Caki2 (cell line): ENCODE measurements at places on chromosomes 6 and 20. TPM values are rescaled to one million over a fixed set of nuclear protein-coding genes. Genes with fewer than 3 reads are reported as not detected.

GSTA2 gene
- not detected in 2 replicates for total RNA-seq

GABRR1 gene
- 0.61 TPM in 1 of 2 replicates, not detected in the other for total RNA-seq

SLC35D3 gene
- total RNA-seq = not detected in 2 replicates

- no peak for DNase-seq
Observed at GRCh38 chr20:2080532-2081224, 20.9 kb upstream of the STK35 start.

ARHGAP40 gene
- 3.2 and 4.3 TPM in 2 replicates for total RNA-seq

DNA sequence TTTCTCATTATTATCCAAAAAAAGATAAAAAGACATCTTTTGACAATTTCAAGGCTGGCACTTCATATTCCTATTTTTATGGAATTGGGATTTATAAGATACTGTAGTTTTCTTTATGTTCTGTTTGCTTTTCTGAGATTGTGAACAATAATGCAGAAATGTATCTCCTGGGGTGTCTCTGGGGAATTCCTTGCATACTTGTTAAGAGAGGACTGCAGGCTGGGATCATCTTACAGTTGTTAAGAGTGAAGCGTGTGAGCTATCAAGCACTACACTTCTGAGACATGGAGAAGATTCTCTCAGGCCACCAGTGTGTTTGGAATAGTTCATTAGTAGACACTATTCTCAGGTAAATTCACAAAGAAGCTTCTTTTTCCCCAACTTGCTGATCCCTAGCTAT is 963.3 kb upstream of the GJE1 start:
- DNase-seq = no peak

JAG1 gene
- total RNA-seq = 142 and 148 TPM in 2 replicates

DNA sequence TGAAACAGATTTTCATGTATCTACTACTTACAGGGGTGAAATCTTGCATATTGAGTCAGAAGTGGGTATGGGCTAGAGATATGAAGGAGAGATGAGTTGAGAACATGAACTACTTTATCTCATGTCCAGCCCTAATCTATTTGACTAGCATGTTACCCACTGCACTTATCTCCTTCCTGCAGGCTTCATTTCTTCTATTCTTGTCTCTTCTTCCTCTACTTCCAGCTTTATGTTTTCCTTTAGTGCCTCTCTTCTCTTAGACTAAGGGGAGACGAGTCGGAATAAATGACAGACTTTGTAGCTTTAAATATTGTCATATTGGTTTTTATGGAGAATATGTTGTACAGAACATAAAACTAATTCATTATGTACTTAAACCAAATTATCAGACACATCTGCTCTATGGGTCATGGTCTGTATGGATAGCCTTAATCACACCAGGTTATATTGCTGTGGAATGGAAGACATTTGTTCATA is 5.3 kb downstream of the RAB32 start:
- no peak for DNase-seq

TINAG gene
- 62.1 and 114 TPM in 2 replicates for total RNA-seq

DNA sequence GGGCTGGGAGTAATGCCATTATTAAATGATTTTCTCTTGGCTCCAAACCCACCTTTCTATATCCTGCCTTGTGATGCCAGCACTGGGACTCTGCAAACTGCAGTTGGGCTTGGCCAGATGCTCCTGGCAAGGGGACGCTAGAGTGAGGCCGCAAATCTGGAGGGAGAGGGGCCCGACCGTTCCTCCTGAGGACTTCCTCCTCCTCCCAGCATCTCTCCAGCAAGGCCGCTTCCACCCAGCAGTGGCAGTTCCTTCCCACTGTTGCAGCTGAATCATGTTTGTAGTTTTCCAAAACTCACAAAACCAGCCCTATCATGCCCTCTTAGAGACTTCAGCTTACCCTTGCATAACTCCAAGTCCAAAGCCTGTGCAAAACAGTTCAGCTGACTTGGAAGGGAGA is 244.4 kb downstream of the FOXA2 start:
- DNase-seq = no peak

GRCh38 chr20:34485068-34485634 is 31.1 kb upstream of the DYNLRB1 start:
- no peak for DNase-seq
